Thoracic aorta (tissue), 2 donors: ENCODE measurements at places on chromosomes 6 and 20. TPM values are rescaled to one million over a fixed set of nuclear protein-coding genes. Genes with fewer than 3 reads are reported as not detected.

Gene ZSCAN23
- 1.6 TPM for total RNA-seq

Gene TMEM217
- 0.41 TPM for total RNA-seq

Gene CST5
- not detected for total RNA-seq

Gene ADGRB3
- total RNA-seq, result 2.4 TPM

Gene LY6G5C
- total RNA-seq, result not detected

Gene DDX43
- 7.0 TPM for total RNA-seq

DNA sequence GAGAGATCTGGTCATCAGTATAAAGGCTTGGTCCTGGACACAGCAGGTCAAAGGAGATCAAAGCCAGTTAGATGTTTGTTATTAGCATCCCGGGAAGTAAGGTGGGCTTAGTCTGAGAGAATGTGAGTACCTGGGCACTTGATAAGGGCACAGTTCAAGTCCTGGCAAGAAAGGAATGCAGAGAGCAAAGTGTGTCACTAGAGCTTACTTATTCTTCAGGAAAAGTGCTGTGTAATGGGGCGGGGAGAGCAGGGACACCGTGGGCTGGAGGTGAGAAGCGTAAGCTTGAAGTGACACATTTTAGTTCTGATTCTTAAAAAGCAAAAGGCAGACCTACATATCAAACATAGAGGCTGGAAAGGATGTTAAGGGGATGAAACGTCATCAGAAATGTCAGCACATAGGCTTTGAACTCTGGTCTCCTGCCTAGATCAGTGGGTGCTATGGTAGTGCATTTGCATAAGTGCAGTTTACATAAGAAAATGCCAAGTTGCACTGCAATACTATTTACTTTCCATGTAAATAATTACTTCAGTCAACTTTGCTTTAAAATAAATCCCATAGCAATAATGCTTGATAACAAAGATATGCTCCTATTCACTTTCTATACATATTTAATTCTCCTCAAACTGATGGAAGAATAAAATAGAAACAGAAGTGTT, 2.6 kb downstream of the SAMD5 start:
- H3K36me3 ChIP-seq, result no peaks in the 10 kb centered on the region
- peaks cover 34% of the 10 kb centered on the region for H3K4me1 ChIP-seq
- no peak for DNase-seq
- H3K4me3 ChIP-seq, result no peak overlapping the region
- H3K27ac ChIP-seq, result no peak overlapping the region

DNA sequence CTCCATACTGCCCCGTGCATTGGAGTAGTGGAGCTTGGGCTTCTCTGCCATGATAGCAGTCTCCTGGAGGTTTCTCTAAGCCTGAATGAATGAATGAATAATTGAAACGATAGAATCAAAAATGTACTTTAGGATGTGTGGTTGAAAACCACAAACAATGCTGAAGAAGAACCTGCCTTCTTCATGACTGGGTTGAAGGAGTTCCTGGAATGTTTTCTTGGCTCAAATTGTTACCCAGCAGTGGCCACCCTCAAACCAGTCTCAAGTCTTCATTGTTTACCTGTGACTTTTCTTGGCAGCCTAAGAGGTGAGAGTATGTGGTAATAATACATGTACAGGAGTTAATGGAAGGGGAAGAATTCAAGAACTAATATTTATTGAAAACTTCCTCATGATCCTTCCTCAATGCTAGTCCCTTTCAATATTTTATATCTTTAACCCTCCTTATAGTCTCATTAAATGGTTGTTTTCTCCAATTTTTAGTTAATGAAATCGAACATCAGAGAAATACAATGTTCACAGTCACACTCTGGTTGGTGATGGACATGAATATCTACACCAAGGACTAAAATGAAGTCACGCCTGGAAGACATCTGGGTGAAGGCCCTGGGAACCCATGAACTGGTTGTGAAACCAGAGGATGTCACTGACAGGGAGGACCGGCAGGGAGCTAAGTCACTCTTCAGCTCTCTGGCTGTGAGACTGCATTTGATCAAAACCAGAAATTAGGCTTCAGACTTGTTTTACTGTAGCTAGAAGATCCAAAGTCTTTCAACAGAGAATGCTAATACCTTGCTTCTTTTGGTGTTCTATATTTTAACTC, at the start of gene GSTA5:
GSTA5 (minus strand) TSS at position 51 of the 823 bp plus-strand sequence.
- no peak within 1 kb of the TSS for H3K27ac ChIP-seq
- DNase-seq, result no peak
- H3K36me3 ChIP-seq, result no peaks in the 10 kb centered on the region
- H3K4me3 ChIP-seq, result no peak within 1 kb of the TSS
- no peaks in the 10 kb centered on the region for H3K4me1 ChIP-seq

GRCh38 chr6:53725791-53726575, 60.4 kb upstream of the KLHL31 start:
- no peak overlapping the region for H3K4me3 ChIP-seq
- no peaks in the 10 kb centered on the region for H3K36me3 ChIP-seq
- H3K27ac ChIP-seq, result no peak overlapping the region
- H3K4me1 ChIP-seq, result no peaks in the 10 kb centered on the region
- DNase-seq, result peak; percentile 26

DNA sequence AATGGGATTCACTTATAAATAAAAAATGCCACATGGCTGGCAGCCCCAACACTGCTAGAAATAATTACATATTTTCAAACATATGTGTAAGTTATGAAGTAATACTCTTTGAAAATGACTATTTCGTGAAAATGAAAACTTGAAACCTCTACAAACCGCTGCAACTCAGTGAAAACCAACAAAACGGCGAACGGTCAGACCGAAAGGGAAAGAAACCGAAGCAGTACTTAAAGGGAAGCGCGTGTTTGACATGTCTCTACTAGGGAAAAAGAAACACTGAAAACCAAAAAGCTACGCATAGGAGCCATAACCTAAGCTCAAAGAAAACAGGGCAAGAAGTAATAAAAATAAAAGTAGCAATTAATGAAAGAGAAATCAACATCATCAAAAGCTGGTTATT, 121.0 kb upstream of the GGTLC1 start:
- H3K36me3 ChIP-seq, result no peaks in the 10 kb centered on the region
- H3K4me3 ChIP-seq, result no peak overlapping the region
- H3K4me1 ChIP-seq, result no peaks in the 10 kb centered on the region
- no peaks in the 10 kb centered on the region for H3K27me3 ChIP-seq
- H3K27ac ChIP-seq, result no peak overlapping the region

DNA sequence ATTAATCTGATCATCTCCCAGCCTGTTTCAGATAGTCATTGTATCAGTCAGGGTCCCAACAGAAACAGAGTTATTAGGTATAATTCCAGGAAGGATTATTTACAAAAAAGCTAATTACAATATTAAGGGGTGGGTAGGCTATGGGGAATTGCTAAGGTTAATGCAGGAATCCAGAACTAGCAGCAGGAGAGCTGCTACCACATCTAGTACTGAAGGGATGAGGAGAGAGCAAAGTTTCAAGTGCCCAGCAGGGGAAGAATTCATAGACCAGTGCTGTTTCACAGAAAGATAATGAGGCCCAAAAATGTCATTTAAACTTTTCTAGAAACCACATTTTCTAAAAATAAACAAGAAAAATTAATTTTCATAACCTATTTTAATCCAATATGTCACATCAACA, 284.2 kb downstream of the HACE1 start:
- H3K4me3 ChIP-seq, result no peak overlapping the region
- H3K27ac ChIP-seq, result no peak overlapping the region
- no peaks in the 10 kb centered on the region for H3K27me3 ChIP-seq

- no peak overlapping the region for H3K27ac ChIP-seq
- H3K27me3 ChIP-seq, result no peaks in the 10 kb centered on the region
- no peak for DNase-seq
- no peaks in the 10 kb centered on the region for H3K36me3 ChIP-seq
- no peaks in the 10 kb centered on the region for H3K4me1 ChIP-seq
Measured at GRCh38 chr20:6562111-6562510, 205.4 kb upstream of the BMP2 start.

- no peaks in the 10 kb centered on the region for H3K27me3 ChIP-seq
- no peak overlapping the region for H3K27ac ChIP-seq
- no peak for DNase-seq
- no peak overlapping the region for H3K4me3 ChIP-seq
Measured at GRCh38 chr6:141464490-141464889, 668.2 kb upstream of the GJE1 start.

GRCh38 chr6:170076466-170077165, 214.3 kb downstream of the DLL1 start:
- no peak for DNase-seq
- H3K4me3 ChIP-seq, result no peak overlapping the region
- H3K4me1 ChIP-seq, result peaks cover 11% of the 10 kb centered on the region
